T-cell (primary cell): ENCODE measurements at places on chromosomes 12 and 14.

GRCh38 chr14:23355871-23356435 lies 3.3 kb upstream of the SLC22A17 start:
- DNase-seq, result no peak

DNA sequence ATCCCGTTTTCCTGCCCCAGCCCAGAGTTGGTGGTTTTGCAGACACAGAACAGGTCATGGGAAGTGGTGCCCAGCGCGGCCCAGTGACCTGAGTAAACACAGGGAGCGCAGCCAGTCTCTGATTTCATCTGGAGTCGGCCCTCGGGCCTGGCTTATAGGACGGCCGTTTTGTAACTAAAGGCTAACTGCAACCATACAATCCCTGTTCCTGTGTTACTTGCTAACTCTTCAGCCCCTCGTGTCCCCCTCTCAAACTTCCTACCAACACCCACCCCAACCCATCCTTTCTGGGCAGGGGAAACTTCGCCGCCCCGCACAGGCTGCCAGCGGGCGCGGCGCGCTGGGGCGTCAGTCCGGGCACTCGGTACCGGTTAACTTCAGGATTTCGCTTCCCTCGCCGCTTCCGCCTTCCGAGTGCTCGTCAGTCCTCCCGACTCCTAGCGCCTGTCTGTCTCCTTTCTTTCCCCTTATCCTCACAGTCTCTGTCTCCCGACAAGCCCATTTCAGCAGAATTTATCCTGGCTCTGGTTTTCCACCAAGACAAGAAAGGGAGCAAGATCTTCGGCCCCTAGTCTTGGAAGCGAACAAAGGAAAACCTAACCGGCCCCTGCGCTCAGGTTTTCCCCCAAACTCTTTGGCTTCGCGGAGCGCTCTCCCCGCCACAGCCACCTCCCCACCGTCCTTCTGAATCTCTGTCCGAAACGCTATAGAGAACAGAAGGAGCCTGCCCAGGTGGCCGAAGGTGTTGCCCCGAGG lies 2.0 kb downstream of the SIX1 start:
- DNase-seq, result no peak

- DNase-seq, result peak; percentile 24
Observed at GRCh38 chr12:95805864-95806671, 15.5 kb upstream of the NTN4 start.

- no peak for DNase-seq
Observed at GRCh38 chr12:127396734-127397133, 870.2 kb upstream of the TMEM132C start.

GRCh38 chr12:77578466-77579220 lies 252.1 kb upstream of the NAV3 start:
- DNase-seq, result no peak

GRCh38 chr12:85260896-85261295 lies 19.1 kb upstream of the ALX1 start:
- DNase-seq, result no peak

DNA sequence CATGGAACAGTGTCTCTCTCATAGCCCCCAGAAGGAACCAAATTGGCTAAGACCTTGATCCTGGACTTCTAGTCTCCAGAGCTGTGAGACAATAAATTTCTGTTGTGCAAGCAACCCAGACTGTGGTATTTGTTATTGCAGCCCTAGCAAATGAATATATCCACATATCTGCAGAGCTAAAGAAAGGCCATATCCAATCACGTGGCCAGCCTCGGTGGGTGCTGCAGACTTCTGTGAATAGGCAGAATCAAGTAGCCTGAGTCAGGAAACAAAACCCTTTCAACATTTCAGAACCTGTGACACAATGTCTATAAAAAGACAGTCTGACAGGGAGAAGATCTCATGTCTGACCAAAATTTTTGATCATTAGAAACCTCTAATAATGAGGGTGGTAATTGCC lies 71.0 kb upstream of the CPM start:
- no peak for DNase-seq

DNA sequence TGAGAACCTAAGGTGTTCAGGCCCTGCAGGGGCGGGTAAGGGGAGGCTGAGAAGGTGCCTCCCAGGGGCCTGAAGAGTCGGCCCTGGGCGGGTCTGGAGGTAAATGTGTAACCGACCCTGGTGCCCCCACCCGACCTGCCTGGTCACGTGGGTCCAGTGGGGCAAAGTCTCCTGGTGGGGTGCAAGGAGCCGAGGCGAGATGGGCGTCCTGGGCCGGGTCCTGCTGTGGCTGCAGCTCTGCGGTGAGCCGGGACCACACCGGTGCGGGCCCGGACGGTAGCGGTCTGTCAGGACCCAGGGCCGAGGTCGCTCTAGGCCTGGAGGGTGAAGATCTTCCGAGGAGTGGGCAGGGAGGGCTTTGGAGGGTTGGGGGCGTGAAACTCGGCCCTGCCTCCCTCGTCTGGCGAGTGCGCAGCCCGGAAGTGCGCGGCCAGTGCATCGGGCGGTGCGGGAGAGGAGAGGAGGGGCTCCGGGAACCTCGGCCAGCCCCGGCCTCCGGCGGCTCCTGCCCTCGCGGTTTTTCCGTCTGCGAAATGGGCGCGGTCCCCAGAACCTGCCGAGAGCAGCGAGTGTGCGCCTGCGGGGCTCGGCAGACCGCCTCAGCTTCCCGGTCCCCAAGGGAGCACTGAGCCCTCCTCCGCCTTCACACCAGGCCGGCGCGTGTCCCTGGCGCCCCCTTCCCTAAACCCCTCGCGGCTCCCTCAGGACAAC lies at the start of gene AMN:
TSS of gene AMN (plus strand) at position 174 of the 711 bp plus-strand sequence. CDS start at position 200, 26 bp downstream.
- DNase-seq, result no peak

DNA sequence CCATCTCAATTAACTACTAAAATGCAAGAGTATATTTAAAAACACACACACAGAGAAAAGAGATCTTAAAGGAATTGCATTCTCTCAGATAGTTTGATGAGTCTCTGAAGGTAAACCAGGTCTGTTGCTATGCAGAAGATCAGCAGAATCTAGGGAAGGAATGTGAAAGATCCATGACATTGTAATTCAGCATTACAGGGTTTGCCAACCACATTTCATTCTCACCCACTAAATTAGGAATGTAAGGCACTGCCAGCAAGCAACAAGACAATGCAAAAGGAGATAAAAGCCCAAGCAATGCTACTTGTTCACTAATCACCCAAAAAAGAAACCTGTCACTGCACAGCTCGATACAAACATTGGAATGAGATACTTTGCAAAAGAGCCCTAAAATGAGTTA lies 106.3 kb downstream of the LRIG3 start:
- no peak for DNase-seq

DNA sequence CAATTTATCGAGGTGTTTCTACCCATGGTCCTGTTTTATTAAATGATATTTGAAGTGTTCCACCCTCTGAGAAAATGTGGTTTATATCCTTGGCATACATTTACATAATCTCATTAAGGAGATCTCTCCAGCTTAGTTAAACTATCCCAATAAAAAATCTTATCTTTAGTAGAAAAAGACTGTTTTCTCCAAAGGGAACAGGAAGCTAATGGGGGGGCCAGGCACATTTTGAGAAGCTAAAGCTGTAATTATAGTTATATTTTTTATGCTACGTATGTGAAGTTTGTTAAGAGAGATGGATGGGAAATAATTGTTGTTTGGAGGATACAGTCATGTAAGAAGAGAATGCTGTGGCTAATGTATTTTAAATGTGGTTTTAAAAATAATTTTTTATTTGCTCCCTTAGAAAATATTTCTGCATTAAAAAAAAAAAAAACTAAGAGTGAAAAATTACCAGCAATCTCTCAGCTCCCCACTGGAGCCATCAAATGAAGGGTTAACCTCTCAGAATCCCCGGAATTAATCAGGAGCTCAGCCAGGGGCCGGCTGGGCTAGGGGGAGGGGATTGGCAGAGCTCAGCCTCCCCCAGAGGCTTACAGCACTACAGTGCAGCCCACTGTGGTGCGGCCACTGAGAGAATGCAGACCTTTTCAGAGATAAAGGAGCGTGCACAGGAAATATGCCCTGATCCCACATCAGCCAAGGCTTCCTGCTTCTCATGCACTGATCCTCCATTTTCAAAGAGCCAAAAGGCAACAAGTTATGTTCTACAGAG lies 185.8 kb downstream of the EGLN3 start:
- no peak for DNase-seq

- DNase-seq, result no peak
Observed at GRCh38 chr14:44168566-44168965, 338.5 kb downstream of the FSCB start.

DNA sequence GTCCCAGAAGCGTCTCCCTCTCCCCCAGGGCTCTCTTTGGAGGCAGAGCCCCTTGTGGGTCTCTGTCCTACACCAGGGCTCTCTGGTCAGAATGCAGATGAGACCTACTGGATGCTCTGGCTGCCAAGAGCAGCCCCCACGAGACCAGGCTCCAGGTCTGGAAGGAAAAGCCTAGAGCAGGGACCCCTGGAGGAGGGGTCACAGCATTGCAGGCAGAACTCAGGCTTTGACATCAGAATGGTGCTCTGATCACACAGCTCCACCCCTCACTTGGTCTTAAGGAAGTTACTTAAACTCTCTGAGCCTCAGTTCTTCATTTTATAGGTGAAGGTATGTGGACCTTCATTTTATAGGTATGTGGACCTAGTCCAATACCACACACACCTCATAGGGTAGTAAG lies 83.1 kb downstream of the ARL6IP4 start:
- DNase-seq, result no peak

- no peak for DNase-seq
Observed at GRCh38 chr14:102893452-102893851, 29.0 kb upstream of the AMN start.

GRCh38 chr12:69925291-69925690 lies 100.3 kb downstream of the MYRFL start:
- DNase-seq, result no peak

GRCh38 chr12:105279460-105280056 lies 43.6 kb upstream of the APPL2 start:
- peak; percentile 7 for DNase-seq

- DNase-seq, result no peak
Observed at GRCh38 chr14:100263141-100263540, 24.2 kb downstream of the YY1 start.

DNA sequence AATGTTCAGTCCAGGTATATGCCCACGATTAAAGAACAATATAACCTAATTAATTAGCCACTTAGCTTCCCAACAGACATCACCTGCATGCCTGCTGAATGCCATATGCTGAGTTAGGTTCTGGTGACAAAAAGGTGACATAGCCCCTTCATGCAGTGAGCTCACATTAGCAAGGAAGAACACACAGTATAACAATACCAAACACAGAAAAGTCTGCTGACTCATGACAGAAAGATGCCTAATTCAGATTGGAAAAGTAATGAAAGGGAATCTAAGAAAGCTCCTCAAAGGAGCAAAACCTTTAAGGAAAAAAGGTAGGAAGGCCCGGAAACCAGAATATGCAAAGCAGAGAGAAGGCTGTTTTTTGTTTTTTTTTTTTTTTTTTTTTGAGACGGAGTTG lies 59.0 kb downstream of the FERMT2 start:
- DNase-seq, result no peak

GRCh38 chr12:62166525-62166924 lies 93.7 kb upstream of the USP15 start:
- no peak for DNase-seq

- no peak for DNase-seq
Observed at GRCh38 chr12:21774358-21775132, at the start of gene KCNJ8. KCNJ8 (minus strand) TSS chr12:21774706; CDS start chr12:21773616, 1,090 bp downstream.

GRCh38 chr14:69535230-69535848 lies 39.3 kb downstream of the CCDC177 start:
- no peak for DNase-seq

DNA sequence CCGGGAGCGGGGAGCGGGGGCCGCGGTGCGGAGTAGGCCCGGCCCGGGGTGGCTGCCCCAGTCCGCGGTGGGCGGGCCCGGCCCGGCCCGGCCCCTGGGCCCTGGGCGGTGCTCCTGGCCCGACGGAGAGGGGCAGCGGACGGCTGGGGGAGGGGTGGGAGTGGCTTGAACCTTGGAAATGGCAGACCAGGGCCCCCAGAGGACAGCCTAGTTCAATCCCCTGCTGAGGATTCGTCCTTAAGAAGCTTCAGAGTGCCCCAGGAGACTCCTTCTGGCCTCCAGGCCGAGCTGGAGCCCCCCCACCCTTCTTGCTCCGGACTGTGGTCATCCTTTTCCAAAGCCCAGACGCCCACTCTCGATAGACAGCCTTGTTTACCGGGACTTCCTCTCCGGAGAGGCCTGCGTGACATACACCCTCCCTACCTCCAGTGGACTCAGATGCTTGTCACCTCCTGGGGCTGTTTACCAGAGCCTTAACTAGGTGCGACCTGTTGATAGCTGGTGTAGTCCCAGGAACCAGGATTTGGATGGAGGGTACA lies 458 bp downstream of the KHNYN start:
- DNase-seq, result peak; percentile 28

DNA sequence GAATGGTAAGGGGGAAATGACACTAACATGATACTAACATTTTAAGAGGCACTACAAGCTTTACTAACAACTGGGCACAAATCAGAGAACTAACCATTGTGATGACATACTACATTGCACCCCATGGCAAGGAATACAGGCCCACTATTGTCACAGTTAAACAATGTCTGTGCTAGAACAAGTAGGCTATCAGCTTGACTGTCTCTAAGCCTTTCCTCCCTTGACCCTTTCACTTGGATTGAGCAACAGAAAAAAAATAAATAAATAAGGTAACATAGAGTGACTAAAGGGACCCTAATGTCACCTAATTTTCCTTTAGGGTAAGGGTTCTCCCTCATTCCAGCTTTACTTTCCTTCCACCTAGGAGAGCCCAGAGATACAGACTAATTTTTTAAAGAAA lies 4.4 kb downstream of the SLC38A2 start:
- no peak for DNase-seq
